ENCODE measurements at places on chromosomes 11 and 22.
A peak's percentile ranks its signal among the peaks of the same experiment; 100 is the strongest.

DNA sequence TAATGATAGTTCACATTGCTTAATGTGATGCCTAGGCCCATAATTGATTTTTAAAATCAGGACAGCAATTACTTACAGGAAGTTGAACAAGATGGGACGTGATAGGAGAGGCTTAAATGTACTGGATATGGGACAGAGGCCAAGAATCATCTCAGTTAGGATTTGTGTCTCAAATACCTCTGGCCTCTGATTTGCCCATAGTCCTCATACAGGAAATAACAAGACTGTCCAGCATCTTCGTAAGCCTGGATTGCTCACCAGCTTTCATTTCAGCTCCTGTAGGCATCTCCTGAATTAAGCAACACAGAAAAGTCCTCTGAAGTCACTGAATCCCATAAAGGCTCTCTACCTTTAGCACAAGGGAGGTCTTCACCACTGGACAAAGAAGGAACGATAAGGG lies at the start of gene MRGPRX3:
Gene MRGPRX3 (plus strand): TSS at position 231 of the 400 bp plus-strand sequence. CDS start 4,632 bp downstream, outside the sequence.
- DNase-seq: no peak

DNA sequence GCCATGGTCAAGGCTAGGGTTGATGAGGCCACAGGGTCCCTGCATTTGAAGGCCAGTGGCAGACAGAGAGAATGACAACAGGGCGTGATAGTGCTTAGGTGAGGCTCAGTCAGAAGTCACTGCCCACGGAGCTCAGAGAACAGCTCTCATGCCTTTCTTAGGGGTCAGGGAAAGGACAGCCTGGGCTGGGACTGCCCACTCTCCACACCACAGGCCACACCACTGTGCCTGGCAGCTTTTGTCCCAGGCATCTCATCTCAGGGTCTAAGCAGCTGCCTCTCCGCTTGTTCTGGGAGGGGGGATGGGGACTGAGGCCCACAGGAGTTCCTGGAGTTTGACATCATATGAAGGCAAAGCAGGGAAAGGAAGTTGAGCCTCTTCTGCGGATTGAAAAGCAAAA lies 150.2 kb upstream of the B3GAT1 start:
- DNase-seq: no peak

DNA sequence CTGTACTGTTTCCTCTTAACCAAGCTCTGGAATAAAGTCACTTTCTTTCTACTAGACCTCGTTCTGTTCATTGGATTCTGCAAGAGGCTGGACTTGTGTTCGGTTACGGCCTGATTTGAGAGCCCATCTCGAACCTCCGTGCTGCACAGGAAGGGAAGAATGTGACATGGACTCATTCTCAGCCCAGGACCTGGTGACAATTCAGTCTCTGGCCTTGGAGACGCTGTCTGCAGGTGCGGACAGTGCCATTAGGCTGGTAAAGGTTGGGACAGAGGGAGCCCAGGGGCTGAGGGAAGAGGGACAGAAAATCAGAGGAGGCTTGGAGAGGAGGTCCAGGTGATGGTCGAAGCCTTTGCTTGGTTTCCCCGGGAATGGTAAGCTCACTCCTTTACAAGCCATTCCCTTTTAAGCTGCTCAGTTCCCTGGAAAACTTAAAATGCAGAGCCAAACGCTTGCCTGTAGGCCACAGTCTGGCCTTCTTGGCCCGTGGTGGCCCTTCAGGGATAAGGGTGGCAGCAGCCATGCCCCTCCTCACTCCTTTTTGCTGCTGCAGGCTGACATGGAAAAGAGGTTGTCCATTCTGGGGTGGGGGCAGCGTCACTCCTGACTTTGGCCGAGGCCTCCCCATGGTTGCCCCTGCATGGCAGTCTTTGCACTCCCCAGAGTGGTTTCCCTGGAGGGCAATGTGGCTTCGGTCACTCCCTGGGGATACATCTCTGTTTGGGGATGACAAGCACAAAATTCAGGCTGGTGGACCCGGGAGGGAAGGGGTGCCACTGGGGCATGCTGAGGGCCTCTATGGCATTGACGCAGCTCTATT lies 52.3 kb downstream of the SHISAL1 start:
- DNase-seq: no peak

DNA sequence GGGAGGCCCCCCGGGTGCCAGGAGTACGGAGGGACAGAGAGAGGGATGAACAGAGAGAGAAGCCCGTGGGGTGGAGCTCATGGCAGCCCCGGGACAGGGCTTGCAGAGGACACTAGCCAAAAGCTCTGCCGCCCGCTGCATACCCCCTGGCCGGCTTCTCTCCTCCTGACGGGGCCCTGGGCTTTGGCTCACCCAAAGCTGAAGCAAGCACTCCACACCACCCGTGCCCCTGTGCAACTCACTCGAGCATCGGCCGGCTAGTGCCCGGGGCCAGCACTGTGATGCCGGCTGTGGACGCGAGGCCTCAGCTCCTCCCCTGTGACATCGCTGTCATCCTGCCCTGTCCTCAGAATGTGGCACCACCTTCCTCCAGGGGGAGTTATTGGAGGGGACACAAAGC lies 429.6 kb downstream of the BRD1 start:
- no peak for DNase-seq

GRCh38 chr22:29917052-29917902 lies 34.3 kb downstream of the MTMR3 start:
- no peak for DNase-seq

DNA sequence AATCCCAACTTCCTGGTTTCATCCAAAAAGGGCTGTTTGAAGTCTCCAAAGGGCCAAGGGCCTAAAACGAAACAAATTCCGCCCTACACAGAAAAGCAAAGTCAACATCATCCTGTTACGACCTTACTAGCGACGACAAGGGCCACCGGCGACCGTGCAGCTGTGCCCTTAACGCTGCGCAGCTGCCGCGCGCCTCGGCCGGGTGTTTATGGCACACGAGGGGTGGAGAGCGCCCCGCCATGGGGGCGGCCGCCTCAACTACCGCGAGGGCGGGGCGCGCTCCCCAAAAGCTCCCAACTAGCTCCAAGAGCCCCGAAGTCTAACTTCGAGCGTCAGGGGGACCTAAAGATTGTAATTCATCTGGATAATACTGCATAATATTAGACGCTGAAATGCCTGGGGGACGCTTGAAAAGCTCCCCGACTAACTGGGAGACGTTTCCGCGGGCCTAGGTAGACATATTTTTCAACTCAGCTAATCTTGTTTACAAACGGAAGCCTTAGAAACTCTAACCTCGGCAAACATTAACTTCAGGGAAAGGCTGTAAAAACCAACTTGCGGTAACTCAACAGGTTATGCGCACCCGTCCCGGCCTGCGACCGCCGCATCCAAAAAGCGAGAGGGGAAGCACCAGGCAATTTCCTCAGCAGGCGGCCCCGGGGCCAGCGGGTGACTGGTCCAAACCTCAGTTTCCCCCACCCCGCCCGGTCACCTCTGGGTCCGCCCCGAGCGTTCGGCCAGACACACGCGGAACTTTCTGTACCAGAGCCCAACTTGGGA lies 694 bp downstream of the TMEM123 start:
- DNase-seq: peak; percentile 71

- no peak for DNase-seq
These were observed 26.6 kb downstream of the PRDM11 start for GRCh38 chr11:45173064-45173463.

- no peak for DNase-seq
These were observed 4.4 kb downstream of the ARRB1 start for GRCh38 chr11:75346912-75347647.

DNA sequence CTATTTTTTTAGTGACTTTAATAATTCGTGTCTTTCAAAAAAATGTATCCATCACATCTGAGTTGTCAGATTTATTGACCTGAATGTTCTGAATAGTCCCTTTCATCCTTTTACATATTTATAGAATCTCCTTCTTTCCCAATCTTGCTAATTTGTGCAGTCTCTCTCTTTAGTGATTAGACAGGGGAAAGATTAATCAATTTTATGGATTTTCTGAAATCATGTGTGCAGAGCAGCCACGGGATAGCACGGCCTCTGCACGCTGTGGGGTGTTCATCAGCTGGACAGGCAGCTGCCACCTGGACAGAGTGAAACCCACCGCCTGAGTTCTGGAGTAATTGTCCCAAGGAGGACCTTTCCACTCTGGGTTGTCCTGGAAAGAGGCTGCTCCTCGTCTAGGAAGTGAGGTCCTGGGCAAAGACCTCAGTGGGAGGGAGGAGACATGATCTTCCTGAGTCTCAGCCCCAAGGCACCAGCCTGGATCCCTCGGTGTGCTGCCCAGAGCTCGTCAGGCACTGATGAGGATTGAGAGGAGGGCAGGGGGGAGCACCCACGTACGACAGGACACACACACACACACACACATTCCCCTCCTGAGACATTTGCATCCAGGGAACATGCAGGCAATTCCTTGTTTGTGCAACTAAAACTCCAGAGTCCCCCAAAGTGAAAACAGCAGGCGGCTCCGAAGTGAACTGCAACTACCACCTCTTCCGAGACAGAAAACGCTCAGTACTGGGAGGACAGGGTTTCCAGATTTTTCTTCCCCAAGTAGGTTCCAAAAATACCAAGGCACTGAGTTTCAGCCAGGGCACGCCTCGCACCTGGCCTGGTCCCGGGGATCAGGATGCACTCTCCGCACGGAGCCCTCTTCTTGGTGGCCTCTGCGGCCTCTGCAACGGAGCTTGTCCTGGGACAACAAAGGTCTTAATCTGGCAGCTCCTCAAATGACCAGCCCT lies 22.5 kb upstream of the KRTAP5-6 start:
- DNase-seq: no peak

- DNase-seq: no peak
These were observed 156.9 kb downstream of the FEZ1 start for GRCh38 chr11:125338886-125339811.

- no peak for DNase-seq
These were observed 48.5 kb downstream of the PITPNB start for GRCh38 chr22:27870234-27871191.

All from activated gamma-delta T cell treated with Interleukin-2 at 50 U/mL for 16 hours (primary cell).